ENCODE measurements at places on chromosomes 6 and 20.

DNA sequence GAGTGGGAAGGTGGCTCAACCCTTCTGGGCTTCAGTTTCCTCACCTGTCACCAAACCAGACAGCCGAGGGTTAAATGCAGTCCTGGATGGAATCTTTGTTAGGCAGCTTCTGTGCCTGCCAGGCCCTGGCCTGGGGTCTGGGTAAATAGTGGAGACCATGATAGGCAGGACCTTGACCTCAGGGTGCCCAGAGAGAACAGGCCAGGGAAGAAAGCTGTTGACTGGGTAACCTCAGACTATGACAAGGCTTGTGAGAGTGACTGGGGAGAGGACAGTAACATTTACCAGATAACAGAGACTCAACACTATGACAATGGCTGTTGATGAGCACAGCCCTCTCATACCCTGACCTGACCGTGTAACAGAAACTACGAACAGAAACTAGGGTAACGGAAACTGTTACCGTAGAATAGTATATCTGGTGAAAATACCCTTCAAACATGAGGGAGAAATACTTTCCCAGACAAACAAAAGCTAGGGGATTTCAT lies 218.3 kb downstream of the PREX1 start:
- no peak for DNase-seq

- DNase-seq: no peak
Measured at GRCh38 chr20:61850926-61851900, 214.5 kb downstream of the TAF4 start.

DNA sequence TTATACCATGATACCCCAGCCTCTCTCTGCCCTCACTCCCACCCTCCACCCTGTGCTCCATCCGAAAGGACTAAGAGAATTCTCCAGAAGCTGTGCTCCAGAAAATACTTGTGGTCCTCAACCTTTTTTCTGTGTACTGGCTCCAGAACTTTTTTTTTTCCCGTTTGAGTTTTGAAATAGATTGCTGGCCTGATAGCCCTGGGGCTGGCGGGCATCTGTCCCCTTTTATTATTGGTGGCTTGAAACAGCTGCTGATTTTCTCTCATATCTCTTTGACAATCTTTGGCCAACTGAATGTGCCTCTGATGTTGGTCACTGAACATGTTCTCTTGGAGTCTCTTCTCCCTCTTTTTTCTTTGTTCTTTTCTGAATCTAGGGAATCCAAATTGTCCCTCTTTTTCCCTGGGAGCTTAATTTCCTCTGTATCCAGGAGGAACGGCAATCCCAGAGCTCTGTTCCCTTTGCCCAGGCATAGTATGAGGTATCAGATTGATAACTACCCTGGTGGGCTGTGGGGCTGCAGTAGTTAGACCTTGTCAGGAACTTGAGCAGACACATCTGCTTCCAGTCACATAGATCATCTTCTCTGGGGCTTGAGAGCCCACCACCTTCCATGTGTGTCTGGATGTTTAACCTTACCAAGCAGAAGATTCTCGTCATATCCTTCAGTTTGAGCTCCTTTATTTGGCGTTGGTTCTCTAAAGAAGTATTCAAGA lies 1.6 kb downstream of the PPARD start:
- no peak for DNase-seq

GRCh38 chr20:12733811-12734210 lies 275.0 kb upstream of the SPTLC3 start:
- DNase-seq: no peak

GRCh38 chr6:170522565-170523183 lies 30.4 kb downstream of the PSMB1 start:
- DNase-seq: no peak

- DNase-seq: no peak
Measured at GRCh38 chr6:72476646-72477045, 145.2 kb upstream of the KCNQ5 start.

DNA sequence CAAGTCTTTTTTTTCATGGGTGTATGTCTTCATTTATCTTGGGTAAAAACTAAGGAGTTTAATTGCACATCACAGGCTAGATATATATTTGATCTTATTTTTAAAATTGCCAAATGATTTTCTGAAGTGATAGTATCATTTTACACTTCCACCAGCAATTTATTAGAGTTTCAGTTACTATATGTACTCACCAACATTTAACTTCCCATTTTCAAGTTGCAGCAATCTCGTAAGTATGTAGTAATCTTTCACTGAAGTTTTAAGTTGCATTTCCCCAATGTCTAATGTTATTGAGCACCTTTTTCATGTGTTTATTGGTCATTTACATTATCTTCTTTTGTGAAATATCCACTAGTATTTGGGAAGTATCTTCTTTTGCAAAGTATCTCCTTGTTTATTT lies 277.4 kb upstream of the CNR1 start:
- DNase-seq: no peak

DNA sequence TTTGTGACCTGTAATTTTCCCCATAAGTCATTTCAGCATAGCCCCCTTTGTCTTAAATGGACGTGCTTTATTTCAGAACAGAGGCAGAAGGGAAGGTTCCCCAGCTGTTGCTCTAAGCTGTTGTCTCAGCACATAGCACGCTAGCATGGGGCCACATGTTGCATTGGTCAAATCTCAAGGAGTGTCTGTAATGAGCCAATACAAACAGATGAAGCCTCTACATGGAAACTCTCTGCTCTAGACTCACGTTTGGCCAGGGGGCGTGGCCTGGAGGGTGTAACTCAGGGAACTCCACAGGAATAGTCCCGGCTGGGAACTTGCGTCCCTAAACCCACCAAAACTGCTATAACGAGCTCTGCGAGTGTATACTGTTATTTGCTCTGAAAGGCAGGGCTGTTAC lies 35.2 kb upstream of the SLC22A2 start:
- DNase-seq: no peak

DNA sequence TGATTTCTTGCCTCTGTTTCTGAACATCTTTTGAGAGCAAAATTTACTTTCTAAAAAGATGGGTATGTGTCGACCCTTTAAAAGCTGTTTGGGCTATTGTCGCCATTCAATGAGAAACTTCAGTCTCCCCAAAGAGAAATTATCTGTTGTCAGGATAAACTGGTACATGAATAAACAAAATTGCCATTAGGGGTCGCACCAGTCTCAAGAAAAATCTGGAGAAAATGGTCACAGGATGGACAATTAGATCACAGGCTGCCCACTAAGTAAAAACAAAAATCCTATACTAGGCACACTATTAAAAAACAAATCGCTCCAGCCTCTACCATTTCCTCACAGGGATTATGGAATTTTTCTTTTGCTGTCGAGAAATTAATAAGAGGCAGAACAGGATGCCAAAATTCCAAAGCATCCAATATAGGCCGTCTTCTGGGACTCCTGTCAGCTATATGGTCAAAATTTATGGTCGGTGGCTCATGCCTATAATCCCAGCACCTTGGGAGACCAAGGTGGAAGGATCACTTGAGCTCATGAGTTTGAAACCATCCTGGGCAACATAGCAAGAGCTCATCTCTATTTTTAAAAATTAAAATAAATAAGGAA lies 5.5 kb upstream of the HLA-E start:
- DNase-seq: no peak

DNA sequence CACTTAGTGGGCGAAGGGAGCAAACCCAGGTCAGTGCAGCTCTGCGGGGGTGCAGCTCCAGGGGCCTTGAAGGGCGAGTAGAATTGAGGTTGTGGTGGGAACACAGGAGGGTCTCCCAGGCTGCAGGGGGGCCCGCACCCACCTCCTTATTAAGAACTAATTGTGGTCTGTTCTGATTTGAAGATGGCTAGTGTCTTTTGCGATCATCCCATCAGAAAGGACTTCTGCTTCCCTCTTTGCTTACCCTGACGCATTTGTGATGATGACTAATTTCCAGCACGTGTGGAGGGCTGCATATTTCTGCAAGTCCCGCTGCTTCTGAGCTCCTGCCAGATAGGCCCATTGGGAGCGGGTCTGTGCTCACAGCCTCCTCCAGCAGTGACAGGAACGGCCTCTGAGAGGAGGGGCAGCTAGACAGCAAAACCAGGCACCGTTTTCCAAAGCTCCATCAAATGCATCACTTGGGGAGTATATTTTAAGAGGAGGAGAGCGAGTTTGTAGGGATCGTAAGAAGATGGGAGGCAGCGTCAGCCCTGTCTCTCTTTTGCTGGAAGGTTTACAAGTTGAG lies 268.9 kb downstream of the CDH4 start:
- no peak for DNase-seq

GRCh38 chr6:38346291-38347079 lies 293.2 kb downstream of the BTBD9 start:
- DNase-seq: no peak

- peak; percentile 50 for DNase-seq
Measured at GRCh38 chr20:41135187-41135887, 2.0 kb upstream of the PLCG1 start.

GRCh38 chr6:55694148-55694547 lies 115.2 kb upstream of the HMGCLL1 start:
- no peak for DNase-seq

- no peak for DNase-seq
Measured at GRCh38 chr6:37990762-37991525, 171.4 kb downstream of the ZFAND3 start.

GRCh38 chr6:12262236-12263061 lies 27.7 kb upstream of the EDN1 start:
- DNase-seq: no peak

GRCh38 chr20:52805296-52805571 lies 166.9 kb upstream of the TSHZ2 start:
- DNase-seq: no peak

- no peak for DNase-seq
Measured at GRCh38 chr6:163950159-163950558, 535.6 kb downstream of the QKI start.

DNA sequence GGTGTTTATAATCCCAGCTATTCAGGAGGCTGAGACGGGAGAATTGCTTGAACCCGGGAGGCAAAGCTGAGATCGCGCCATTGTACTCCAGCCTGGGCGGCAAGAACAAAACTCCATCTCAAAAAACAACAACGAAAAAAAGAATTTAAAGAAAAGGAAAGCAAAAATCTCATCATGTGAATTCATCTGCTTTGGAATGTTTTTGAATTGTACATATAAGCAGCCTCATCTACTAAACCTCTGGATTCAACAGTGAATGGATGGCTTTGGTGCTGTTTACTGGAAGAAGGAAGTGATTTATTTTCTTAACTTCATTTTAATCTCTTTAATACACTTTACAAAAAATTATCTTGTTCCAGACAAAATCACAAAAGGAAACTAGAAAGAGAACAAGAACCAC lies 51.8 kb upstream of the PNRC1 start:
- no peak for DNase-seq

DNA sequence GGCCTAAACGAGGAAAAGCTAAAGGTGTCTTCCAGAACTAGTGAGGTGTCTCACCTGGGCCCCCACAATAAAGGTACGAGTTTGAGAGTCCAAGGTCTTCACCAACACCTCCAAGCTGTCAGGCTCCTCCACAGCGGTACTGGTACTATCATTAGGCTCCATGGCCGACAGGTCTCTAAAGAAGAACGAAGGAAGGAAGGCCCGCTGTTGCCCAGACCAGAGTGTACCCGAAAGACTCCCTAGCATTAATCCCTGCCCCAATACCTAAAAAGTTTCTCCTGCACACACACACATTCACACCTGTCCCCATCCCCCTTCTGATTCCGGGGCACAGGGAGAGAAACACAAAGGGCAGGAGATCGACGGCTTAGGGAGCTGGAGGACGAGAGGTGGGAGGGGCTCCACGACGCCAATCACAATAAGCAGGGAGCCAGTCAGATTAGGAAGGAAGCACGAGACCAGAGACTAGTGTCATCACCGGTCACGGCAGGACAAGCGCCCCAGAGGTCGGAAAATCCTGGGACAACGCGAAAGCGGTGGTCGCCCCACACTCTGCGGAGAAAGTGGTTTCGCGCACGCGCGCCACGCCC lies 764 bp downstream of the BAG6 start:
- no peak for DNase-seq

DNA sequence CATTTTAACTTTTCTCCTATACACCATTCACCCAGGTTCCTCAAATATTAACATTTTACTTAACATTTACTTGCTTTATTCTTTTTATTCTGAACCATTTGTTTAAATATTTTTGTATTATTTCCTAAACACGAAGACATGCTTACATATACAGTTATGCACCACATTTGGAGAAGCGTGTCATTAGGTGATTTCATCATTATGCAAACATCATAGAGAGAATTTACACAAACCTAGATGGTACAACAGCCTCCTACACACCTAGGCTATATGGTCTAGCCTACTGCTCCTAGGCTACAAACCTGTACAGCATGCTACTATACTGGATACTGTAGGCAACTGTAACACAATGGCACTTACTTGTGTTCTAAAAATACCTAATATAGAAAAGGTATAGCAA lies 6.6 kb downstream of the TDP2 start:
- DNase-seq: no peak

GRCh38 chr20:62104791-62105345 lies 17.4 kb upstream of the LSM14B start:
- DNase-seq: no peak

GRCh38 chr20:51338692-51339440 lies 203.7 kb downstream of the NFATC2 start:
- DNase-seq: no peak

DNA sequence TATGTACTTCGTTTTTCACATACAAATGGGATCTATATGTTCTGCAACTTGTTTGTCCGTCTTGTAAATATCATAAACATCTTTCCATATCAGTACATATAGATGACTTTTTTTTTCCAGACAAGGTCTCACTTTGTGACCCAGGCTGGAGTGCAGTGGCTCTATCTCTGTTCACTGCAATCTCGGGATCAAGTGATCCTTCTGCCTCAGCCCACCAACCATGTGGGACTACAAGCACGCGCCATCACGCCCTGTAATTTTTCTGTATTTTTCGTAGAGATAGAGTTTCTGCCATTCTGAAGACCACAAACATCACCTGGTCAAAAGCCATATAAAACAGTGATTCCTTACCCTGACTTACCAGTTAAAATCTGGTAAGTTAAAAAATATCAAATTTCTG lies 37.7 kb upstream of the SYNCRIP start:
- no peak for DNase-seq

- no peak for DNase-seq
Measured at GRCh38 chr20:45408646-45409213, 641 bp downstream of the DBNDD2 start.

GRCh38 chr6:80517525-80517924 lies 411.1 kb downstream of the BCKDHB start:
- DNase-seq: no peak

- peak; percentile 56 for DNase-seq
Measured at GRCh38 chr20:1313236-1313964, 15.5 kb downstream of the SDCBP2 start.

DNA sequence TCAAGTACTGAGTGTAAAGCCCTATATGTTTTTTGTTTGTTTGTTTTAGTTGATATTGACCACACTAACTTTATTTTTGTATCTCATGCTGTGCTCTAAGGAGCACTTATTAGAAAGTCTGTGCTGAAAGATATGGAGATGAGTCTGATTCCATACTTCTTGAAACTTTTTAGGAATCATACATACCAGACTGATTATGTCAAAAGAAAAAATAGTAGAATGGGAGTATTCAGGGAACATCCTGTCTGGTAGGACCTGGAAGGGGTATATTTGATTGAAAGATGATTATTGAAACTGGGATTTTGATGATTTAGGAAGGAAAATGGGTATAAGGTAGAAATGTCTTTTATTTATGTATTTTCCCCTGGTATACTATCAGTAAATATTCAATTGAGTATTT lies 111.4 kb downstream of the QKI start:
- no peak for DNase-seq

- no peak for DNase-seq
Measured at GRCh38 chr6:131213501-131213990, 78.3 kb downstream of the AKAP7 start.

GRCh38 chr20:2528671-2529271 lies 7.6 kb upstream of the TMC2 start:
- no peak for DNase-seq

All from stimulated activated CD8-positive, alpha-beta memory T cell treated with anti-CD3 and anti-CD28 coated beads, Interleukin-7, amount 100 ng/mL, for 1 hour (primary cell).